H1 (cell line): ENCODE measurements at places on chromosomes 2 and 18. TPM values are rescaled to one million over a fixed set of nuclear protein-coding genes. Genes with fewer than 3 reads are reported as not detected.

The TCF23 gene
- not detected in 2 replicates for total RNA-seq

The SP100 gene
- 0.33 and 1.1 TPM in 2 replicates for total RNA-seq

The SLC40A1 gene
- total RNA-seq = not detected in 2 replicates

The COLEC12 gene
- 2.2 and 2.3 TPM in 2 replicates for total RNA-seq

The GALNT14 gene
- 10.3 and 13.7 TPM in 2 replicates for total RNA-seq

The PDE1A gene
- 0.15 and 0.34 TPM in 2 replicates for total RNA-seq

The ANKRD30B gene
- 0.11 TPM in 1 of 2 replicates, not detected in the other for total RNA-seq

- no peak overlapping the region for H3K27ac ChIP-seq
- DNase-seq = no peak
- no peaks in the 10 kb centered on the region for H3K36me3 ChIP-seq
- no peak overlapping the region for H3K4me3 ChIP-seq
- H3K4me1 ChIP-seq = peaks cover 25% of the 10 kb centered on the region
- peaks cover 19% of the 10 kb centered on the region for H3K27me3 ChIP-seq
These were observed 2.8 kb upstream of the ECEL1 start for GRCh38 chr2:232490221-232491138.

GRCh38 chr2:207337234-207338219, 171.8 kb upstream of the KLF7 start:
- H3K4me3 ChIP-seq = no peak overlapping the region
- no peak overlapping the region for H3K27ac ChIP-seq
- H3K27me3 ChIP-seq = no peaks in the 10 kb centered on the region
- no peaks in the 10 kb centered on the region for H3K36me3 ChIP-seq

DNA sequence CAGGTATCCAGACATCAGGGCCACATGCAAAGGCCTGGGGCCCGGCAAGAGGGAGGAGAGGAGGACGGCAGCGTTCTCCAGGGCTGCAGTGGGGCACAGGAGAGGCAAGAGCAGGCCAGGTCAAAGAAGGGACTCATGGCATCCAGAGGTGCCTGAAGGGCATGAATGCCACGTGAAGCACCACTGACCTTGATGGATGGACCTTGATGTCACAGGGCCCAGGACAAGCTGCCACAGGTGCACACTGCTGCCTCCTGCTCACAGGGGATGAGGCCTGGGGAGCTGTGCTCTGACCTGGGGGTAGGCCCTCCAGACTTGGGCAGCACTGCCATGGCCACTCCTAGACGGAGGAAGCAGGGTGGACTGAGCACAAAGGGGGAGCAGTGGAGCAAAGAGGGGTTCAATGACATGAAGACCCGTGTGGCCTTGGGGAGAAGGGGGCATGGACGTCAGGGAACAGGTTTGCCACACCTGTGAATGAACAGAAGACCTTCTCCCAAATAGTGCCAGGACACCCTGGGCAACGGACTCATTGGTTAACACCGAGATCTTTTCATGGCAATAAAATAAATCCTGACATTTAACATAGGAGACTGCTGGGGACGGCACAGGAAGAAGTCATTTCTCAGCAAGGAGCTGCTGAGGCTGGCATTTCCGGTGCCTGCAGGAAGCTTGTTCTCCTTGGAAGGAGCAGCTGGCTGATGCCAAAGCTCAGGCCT, 65.6 kb downstream of the EMX1 start:
- no peak overlapping the region for H3K27ac ChIP-seq
- no peaks in the 10 kb centered on the region for H3K4me1 ChIP-seq
- no peak for DNase-seq
- no peak overlapping the region for H3K4me3 ChIP-seq
- no peaks in the 10 kb centered on the region for H3K36me3 ChIP-seq
- no peaks in the 10 kb centered on the region for H3K27me3 ChIP-seq

- no peak for DNase-seq
- no peaks in the 10 kb centered on the region for H3K4me1 ChIP-seq
- no peak overlapping the region for H3K27ac ChIP-seq
- no peak overlapping the region for H3K4me3 ChIP-seq
These were observed 318.8 kb downstream of the CCDC85A start for GRCh38 chr2:56502616-56503015.

DNA sequence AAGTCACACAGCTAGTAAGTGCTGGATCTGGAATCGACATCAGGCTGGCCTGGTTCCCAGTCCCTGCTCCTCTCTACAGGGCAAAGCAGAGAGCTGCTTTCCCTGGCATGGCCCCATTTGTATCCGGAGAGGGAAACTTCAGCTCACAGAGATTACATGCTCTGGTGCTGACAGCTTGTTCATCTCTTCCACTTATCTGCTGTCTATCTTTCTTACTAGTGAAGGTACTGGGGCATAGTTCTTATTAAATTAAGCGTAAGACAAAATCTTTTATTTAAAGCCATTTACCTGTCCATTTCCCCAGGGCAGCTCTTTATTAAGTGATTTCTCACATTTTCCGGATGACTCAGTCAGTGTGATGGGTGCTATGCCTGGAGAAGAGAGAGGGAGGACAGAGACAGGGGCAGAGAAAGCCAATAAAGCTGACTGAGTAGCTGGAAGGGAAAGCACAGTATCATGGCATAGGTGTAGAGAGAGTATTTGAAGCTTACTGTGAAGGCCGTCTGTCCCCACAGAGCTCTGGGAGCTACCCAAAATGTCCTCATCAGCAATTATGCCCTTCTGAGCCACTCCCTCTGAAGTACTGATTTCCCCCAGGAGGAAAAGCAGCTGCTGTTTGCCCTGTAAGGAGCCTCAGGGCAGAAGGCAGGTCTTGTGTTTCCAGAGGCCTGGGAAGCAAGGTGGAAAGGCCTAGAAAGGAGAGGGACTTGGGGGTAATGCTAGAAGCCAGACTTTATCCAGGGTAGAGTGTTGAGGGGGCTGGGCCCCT, 44.1 kb upstream of the EPAS1 start:
- H3K36me3 ChIP-seq = no peaks in the 10 kb centered on the region
- no peak for DNase-seq
- 0 out of 2 replicates have a peak, but pooled peaks cover 2% of the 10 kb centered on the region for H3K27me3 ChIP-seq
- H3K27ac ChIP-seq = no peak overlapping the region
- no peak overlapping the region for H3K4me3 ChIP-seq
- no peaks in the 10 kb centered on the region for H3K4me1 ChIP-seq

- no peak overlapping the region for H3K27ac ChIP-seq
- no peak overlapping the region for H3K4me3 ChIP-seq
- no peaks in the 10 kb centered on the region for H3K27me3 ChIP-seq
- H3K36me3 ChIP-seq = peaks cover 16% of the 10 kb centered on the region
- DNase-seq = no peak
These were observed 3.5 kb downstream of the AAMP start for GRCh38 chr2:218266316-218266979.

GRCh38 chr18:59674186-59674902, 22.9 kb downstream of the CCBE1 start:
- H3K27ac ChIP-seq = no peak overlapping the region
- H3K4me3 ChIP-seq = no peak overlapping the region

DNA sequence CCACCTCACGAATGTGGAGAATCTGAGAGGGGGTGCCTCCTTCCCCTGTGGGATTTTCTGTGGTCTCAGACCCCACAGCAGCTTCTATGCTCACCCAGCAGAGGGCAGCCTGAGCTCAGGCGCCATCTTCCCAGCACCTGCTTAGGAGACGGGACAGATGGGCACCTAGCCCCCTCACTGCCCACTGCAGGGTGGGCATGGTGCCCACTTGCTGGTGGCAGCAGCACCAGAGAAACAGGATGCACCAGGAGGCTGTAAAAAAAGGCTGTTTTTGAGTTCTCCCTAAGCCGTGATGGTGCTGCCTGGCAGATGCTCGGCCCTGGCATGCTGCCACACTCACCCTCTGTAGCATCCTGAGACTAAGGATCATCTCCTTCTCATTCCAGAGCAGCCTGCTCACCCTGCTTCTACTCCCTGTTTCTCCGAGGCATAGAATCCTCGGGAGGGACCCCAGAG, 19.1 kb upstream of the SLC20A1 start:
- H3K36me3 ChIP-seq = no peaks in the 10 kb centered on the region
- no peaks in the 10 kb centered on the region for H3K27me3 ChIP-seq
- H3K4me3 ChIP-seq = no peak overlapping the region
- H3K27ac ChIP-seq = no peak overlapping the region

- no peaks in the 10 kb centered on the region for H3K27me3 ChIP-seq
- no peak overlapping the region for H3K27ac ChIP-seq
- H3K4me3 ChIP-seq = no peak overlapping the region
These were observed 90.9 kb downstream of the LYPD6B start for GRCh38 chr2:149129433-149129832.

GRCh38 chr2:100782380-100782878, 37.5 kb upstream of the NPAS2 start:
- H3K27ac ChIP-seq = no peak overlapping the region
- no peaks in the 10 kb centered on the region for H3K36me3 ChIP-seq
- no peak for DNase-seq
- no peaks in the 10 kb centered on the region for H3K27me3 ChIP-seq
- no peak overlapping the region for H3K4me3 ChIP-seq

DNA sequence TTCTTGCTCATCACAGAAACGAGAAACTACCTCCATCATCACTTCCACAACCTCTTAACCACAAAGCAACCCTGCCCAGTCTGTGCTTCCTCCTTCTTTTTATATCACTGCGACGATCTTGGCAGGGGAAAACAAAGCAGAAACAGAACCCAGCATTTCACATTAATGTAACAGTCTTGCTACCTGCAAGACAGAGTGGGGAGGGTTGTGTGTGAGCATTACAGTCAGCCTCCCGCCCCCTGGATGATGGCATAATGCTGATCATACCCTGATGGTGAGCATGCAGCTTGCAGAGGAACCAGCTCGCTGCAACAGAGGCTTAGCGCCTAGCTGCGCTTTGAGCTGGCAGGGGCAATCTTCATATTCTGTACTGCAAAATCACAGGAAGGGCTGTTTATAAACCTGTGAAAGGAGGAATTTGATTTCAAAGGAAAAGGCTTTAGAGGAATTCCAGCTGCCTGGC, 376.1 kb downstream of the IRS1 start:
- DNase-seq = no peak
- H3K27me3 ChIP-seq = no peaks in the 10 kb centered on the region
- no peak overlapping the region for H3K27ac ChIP-seq
- H3K4me1 ChIP-seq = no peaks in the 10 kb centered on the region
- no peaks in the 10 kb centered on the region; the same call in 1 of the 2 replicates for H3K36me3 ChIP-seq
- H3K4me3 ChIP-seq = no peak overlapping the region

GRCh38 chr2:47172156-47172921, 17.2 kb upstream of the STPG4 start:
- H3K4me3 ChIP-seq = no peak overlapping the region
- H3K4me1 ChIP-seq = peaks cover 13% of the 10 kb centered on the region
- H3K27me3 ChIP-seq = no peaks in the 10 kb centered on the region
- no peak for DNase-seq
- H3K27ac ChIP-seq = no peak overlapping the region

- H3K27ac ChIP-seq = no peak overlapping the region
- peaks cover 2% of the 10 kb centered on the region for H3K4me1 ChIP-seq
- DNase-seq = no peak
- H3K4me3 ChIP-seq = no peak overlapping the region
- no peaks in the 10 kb centered on the region for H3K27me3 ChIP-seq
These were observed 320.5 kb upstream of the NCKAP5 start for GRCh38 chr2:133888621-133889219.

- H3K27ac ChIP-seq = no peak within 1 kb of the TSS
- H3K27me3 ChIP-seq = no peaks in the 10 kb centered on the region
- H3K36me3 ChIP-seq = no peaks in the 10 kb centered on the region
- DNase-seq = peak; percentile 48
- no peak within 1 kb of the TSS for H3K4me3 ChIP-seq
- H3K4me1 ChIP-seq = peaks cover 20% of the 10 kb centered on the region
These were observed at the start of gene SIGLEC15 for GRCh38 chr18:45825258-45826044. TSS of gene SIGLEC15 (plus strand) at chr18:45825675. CDS start at chr18:45825729, 54 bp downstream.

DNA sequence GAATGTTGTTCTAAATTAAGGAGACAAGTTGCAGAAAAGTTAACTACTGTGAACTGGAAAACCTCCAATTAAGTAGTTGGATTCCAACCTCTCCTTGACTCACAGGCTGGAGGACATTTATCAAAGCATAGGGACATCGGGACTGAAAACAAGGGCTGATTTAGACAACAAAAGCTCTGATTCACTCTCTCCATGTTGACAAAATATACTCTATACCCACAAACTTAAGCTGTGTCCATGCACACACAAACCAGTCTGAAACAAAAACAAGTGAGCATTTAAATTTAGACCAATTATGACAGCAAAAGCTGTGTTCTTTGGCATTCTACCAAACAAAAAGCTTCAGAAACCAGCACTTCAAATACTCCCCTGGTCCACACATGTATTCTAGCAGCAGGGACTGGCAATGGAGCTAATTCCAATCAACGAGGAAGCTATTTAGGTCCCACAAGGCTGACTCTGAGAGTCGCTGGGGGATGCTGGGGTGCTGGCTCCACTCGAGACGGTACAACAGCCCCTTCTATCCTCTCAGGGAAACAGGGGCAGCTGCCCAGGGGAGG, 71.4 kb downstream of the NXPH2 start:
- no peak overlapping the region for H3K27ac ChIP-seq
- DNase-seq = no peak
- H3K36me3 ChIP-seq = no peaks in the 10 kb centered on the region
- no peaks in the 10 kb centered on the region for H3K27me3 ChIP-seq
- H3K4me1 ChIP-seq = no peaks in the 10 kb centered on the region
- H3K4me3 ChIP-seq = no peak overlapping the region
